M059J (cell line): ENCODE measurements at places on chromosomes 5 and 9. TPM values are rescaled to one million over a fixed set of nuclear protein-coding genes. Genes with fewer than 3 reads are reported as not detected.

GRCh38 chr5:81409896-81410295, 16.0 kb upstream of the ACOT12 start:
- no peak for DNase-seq

DNA sequence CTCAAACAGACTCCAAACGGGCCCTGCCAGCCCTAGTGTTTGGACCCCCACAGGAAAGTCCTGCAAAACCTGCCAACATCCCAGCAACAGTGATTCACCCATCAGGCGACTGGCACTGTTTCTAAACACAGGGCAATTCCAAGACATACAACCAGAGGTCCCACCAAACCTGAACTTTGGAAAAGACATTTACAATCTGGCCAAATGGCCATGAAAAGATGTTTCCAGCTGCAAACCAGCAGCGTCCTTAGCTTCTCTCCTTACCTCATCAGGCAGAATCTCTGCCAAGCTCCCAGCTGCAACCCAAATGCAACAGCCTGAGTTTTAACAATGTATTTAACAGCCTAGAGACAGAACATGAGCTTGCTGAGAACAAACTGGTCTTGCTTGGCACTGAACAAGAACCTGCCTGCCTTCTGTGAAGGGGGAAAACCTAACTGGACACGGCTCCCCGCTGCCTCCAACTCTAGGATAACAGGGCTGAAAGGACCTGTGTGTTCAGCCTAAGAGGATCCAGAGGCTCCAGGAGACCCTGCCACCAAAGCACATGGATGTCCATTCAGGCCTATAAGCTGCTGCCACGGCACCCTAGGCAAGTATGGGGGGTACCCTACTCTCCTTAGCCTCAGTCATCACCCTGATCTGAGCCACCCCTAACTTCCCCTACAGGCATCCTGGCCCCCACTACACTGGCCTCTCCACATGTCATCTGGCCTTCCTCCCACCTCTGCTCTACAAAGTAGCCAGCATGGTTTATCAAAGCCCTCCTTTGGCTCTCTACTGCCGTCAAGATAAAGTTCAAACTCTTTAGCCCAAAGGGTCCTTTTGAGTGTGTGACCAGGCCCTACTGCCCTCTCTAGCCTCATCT, 5.6 kb downstream of the P4HA2 start:
- peak; percentile 35 for DNase-seq

DNA sequence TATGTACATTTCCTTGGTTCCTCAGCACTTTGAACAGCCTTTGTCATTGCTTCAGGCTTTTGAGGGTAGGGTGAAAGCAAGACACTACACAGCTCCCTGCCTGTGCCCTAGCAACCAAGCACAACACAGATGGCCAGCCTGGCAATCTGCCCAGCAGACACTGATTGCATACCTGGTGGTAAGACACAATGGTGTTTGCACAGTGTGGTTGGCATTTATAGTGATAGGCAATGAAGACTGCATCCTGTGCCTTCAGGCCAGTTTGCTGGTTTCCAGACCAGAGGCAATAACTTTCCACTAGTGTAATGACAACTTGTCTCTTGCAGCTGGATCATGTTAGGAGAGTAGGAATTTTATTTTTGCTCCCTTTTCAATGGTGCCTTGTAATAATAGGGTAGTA, 144.5 kb upstream of the TNC start:
- peak; percentile 100 for DNase-seq

SLCO6A1 gene
- not detected in 2 replicates for total RNA-seq

- DNase-seq: no peak
Measured at GRCh38 chr9:125190361-125190801, 778 bp upstream of the PPP6C start.

- peak; percentile 68 for DNase-seq
Measured at GRCh38 chr5:96752341-96753016, 55.3 kb downstream of the ERAP1 start.

- peak; percentile 87 for DNase-seq
Measured at GRCh38 chr9:17627641-17628040, 48.8 kb downstream of the SH3GL2 start.

GRCh38 chr5:175554296-175554695, 75.9 kb downstream of the SFXN1 start:
- DNase-seq: no peak

- DNase-seq: no peak
Measured at GRCh38 chr9:126154869-126155268, 171.8 kb upstream of the MVB12B start.

SH2D3C gene
- 0.12 TPM in 1 of 2 replicates, not detected in the other for total RNA-seq

GRCh38 chr9:78902051-78902450, 605.1 kb downstream of the PSAT1 start:
- DNase-seq: no peak

DNA sequence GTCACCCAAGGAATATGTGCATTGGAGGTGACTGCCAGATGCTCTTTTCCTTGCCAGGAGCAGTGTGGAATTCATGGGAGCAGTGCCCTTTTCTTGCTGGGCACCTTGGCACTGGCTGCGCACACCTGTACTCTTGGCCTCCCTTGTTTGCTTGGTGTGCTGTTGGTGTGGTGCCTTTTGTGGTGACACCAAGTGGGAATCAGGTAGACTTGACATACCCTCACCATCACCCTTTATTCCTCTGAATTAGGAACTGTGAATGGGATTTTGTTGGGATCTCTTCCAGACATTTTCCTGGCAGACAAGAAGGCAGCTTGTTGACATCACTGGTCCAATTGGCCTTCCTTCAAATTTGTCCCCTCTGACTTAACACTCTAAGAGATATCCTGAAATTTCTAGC, 82.3 kb downstream of the RAI14 start:
- DNase-seq: no peak

DNA sequence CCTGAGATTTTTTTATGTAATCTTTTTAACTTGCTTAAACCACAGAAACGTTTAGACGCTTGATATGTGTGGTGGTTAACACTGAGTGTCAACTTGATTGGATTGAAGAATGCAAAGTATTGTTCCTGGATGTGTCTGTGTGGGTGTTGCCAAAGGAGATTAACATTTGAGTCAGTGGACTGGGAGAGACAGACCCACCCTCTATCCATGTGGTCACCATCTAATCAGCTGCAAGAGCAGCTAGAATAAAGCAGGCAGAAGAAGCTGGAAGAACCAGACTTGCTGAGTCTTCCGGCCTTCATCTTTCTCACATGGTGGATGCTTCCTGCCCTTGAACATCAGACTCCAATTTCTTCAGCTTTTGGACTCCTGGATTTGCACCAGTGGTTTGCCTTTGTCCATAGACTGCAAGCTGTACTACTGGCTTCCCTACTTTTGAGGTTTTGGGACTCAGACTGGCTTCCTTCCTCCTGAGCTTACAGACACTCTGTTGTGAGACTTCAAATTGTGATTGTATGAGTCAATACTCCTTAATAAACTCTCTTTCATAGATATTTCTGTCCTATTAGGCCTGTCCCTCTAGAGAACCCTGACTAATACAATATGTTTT, 816.0 kb upstream of the CDH9 start:
- peak; percentile 57 for DNase-seq

DNA sequence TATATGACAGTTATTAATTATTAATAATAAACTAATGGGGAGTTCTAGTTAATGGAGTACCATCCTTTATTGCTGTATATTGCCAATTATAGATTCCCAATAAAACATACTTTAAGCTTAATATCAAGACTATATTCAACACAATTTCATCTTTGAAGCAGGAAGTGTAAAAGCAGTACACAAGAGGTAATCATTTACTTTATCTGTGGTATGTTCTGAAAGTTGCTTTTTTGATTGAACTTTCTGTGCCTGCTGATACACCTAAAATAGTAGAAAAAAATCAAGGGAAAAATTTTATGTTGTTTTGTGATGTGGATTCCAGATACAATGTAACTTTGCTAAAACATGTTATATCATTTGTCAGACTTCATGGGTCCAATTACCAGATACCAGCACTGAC, 58.0 kb downstream of the ACO1 start:
- DNase-seq: no peak

- DNase-seq: no peak
Measured at GRCh38 chr9:128138001-128138400, 10.5 kb upstream of the PTGES2 start.

CARD9 gene
- total RNA-seq: 0.05 and 0.12 TPM in 2 replicates

EFNA5 gene
- total RNA-seq: 0.25 and 2.5 TPM in 2 replicates

- peak; percentile 14 for DNase-seq
Measured at GRCh38 chr9:13731637-13732036, 452.1 kb upstream of the MPDZ start.

DNA sequence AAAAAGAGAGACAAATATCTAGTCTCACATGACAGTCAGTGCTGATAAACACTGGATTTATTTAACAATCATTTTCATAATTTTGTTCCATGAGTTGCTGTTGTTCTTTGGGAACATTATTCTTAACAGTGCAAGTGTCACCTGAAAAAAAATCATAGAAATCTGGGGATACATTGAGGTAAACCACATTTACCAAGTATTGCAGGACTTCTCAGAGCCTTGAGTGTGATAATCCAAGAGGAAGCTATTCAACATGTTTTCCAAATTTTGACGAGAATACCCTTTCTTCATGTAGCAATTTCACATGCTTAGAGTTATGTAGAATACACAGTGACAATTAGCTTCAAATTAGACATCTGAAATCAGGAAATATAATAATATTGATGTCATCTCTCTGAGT, 108.5 kb downstream of the MEGF10 start:
- DNase-seq: no peak

DNA sequence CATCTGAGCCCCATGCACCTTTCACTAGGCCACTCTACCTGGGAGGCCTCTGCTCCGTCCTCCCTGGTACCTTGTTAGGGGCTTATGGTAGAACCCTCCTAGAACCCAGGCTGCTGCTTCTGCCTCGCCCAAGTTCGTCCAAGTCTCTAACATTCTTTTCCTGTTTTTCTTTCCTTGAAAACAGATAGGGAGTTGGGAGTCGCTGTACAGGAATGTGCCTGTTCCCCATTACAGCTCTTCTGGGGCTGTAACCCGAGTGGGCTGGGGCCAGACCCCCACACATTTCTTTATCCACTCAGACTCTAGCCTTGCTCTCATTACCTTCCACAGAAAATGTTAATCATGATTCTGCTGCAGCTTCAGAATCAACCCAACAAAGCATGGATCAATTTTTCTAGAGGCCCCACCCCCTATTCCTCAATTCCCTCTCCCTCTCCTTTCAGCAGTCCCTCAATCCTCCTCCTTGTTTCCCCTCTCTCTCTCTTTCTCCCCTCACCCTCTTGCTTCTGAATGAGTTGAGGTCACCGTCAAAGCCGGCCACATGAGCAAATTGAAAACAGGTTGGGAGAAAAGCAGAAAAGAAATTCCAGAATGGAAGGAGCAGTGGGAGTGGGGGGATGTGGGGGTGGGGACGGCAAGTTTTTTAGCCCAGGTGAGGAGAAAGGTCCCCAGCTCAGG, 193.8 kb upstream of the TRIM32 start:
- peak; percentile 12 for DNase-seq
